Mesenteric fat pad (tissue), 1 donor: ENCODE measurements at places on chromosomes 7 and 10. TPM values are rescaled to one million over a fixed set of nuclear protein-coding genes. Genes with fewer than 3 reads are reported as not detected.

DNA sequence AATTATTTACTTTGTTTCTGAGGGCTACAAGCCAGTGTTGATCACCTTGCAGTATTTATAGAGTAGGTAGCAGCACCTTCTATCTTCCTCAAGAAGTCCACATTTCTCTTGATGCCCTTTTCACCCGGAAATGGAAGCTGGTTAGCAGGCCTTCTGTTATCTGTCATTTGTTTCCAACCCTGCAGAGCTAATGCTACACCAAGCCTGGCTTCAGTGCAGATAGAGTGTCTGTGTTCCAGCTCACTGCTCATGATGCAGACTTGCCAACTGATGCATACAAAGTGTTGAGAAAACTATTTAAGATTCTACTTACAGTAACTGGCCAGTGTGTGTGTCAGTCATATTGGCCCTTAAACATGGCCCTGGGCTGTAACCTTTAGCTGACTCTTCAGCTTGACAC lies 301.0 kb downstream of the LHFPL3 start:
- DNase-seq, result no peak

DNA sequence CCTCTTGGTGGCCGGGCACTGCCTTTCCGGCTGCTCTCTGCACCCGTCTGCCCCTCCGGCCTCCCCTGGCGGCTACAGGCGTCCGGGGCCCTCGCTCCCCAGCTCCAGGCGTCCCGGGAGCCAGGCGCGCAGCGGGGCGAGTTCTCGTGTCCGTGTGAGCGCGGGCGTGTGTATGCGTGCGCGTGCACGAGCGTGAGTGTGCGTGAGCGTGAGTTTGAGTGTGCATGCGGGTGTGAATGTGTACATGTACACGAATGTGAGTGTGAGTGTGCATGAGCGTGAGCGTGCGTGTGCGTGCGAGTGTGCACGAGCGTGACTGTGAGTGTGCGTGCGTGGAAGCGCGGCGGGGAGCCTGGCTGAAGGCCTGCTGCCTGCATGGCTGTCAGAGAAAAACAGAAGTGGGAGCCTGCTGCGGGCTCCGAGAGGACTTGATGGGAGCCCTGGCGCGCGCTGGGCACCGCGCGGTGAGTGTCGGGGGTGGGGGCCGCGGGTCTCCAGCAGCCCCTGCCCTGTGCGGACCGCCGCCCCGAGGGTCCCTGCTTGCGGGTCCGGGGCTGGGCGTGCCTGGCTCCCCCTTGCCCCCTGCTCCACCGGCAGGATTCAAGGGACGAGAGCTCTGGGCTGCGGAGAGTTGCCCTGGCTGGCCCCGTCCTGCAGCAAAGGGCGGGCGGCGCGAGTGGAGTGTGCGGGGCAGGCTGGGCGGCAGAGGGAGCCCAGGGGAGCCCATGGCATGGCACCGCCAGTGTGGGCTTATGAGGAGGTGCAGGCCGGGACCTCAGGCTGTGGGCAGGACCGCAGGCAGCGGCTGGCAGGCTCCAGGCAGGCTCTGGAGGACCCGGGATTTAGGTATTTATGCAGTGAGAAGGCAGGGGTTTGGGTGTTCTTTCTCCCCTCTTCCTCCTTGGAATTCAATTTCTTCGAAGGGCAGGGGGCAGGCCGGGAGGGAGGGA lies 75.8 kb upstream of the EN2 start:
- no peak for DNase-seq

GRCh38 chr7:54946271-54946670 lies 72.5 kb upstream of the EGFR start:
- DNase-seq, result no peak

- no peak for DNase-seq
These were observed 97.9 kb downstream of the LHPP start for GRCh38 chr10:124559372-124560132.

DNA sequence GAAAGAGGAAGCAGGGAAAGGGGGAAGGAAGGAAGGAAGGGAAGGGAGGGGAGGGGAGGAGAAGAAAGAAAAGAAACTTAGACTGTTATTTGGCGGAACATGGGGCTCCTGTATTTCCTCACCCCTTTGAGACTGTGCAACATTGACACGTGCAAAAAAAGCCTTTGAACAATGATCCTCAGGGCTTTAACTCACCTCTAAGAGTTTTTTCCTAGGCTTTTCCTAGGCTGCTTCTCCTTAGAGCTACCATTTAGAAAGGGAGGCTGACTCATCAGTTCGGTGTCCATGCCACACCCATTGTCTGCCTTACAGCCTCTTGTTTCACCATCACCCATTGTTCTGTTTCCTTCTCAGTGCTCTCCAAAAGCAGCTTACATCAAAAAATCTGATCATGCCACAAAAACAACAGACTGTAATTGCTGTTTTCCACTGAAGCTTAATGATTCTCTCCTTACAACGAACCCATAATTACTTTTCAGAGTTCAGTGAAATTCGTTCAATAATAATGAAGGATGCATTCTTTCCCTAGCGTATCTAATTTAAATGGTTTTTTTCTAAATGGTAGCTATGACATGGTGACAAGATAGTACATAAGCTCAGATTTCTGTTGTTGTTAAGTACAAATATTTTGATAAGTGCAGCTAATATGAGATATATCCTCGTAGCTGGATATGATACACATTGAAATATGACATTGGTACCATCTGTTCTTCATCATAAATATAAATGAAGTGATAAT lies 90.8 kb downstream of the PRLHR start:
- DNase-seq, result no peak

DNA sequence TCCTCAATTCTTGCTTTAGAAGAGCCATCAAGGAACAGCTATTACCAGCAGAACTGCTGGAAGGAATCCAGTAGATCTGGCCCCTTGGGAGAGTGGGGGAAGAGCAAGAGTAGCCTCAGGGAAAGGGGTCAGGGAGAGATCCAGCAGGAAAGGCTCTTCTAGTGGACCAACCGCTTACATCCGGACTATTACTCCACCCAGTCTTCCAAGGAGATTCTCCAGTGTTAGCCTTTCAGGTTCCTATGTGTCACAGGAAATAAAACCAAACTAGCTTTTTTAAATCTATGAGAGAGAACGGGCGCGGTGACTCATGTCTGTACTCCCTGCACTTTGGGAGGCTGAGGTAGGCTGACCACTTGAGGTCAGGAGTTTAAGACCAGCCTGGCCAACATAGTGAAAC lies 34.3 kb downstream of the TET1 start:
- no peak for DNase-seq

DNA sequence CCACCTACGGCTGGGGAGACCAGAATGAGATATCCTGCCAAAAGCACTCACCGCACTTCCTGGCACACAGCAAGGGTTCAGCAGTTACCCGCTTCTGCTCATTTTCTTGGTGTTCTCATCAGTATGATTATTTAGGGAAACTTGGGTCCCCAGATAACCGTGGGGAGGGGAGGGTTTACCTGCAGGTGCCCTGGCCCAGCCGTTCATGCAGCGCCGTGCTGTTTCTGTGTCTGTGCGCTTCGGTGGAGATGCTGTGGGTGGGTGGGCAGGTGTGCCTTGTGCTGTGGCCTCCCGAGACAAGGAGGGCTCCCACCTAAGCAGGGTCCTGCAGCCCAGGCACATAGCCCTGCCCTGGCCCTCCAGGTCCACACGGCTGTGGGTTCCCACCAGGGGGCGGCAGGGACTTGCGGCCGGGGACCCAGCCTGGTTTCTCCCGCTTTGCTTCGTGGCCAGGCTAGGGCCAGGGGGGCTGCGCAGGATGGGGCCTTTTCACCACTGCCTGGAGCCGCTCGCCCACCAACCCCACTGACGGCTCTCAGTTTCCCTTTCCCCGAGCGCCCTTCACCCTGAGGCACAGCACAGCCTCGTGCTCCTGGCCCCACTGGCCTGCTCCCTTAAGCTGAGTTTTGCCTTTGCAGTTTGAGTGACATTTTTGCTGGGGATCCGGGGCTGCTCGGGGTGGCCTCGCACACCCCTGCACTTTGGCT lies 78.5 kb downstream of the LHPP start:
- DNase-seq, result no peak

GRCh38 chr7:51444936-51445335 lies 128.3 kb upstream of the COBL start:
- no peak for DNase-seq

DNA sequence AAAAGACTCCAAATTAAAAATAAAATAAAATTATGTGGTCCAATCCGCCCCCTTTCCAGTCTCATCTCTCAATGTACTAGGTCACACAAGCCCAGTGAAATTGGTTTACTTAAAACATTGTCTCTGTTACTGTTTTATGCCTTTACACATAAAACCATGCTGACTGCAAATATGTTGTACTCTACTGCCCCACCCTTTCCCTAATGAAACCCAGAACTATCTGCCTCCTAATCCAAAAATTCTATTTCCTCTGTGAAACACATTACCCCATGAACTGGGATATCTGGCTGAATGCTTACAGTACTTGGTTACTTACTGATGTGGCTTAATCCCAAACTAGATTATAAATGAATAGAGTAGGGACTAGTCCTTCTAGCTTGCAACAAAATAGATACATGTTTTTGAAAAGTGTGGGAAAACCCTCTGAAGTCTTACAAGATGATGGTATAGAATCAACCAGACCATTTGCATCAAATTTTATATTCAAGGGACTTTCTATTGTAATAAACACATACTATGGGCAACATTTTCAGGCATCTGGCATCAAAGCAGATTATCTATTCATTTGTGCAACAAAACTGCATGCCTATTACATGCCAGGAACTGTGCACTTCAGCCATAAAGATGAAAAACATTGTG lies 10.0 kb upstream of the KMT2E start:
- DNase-seq, result no peak

DNA sequence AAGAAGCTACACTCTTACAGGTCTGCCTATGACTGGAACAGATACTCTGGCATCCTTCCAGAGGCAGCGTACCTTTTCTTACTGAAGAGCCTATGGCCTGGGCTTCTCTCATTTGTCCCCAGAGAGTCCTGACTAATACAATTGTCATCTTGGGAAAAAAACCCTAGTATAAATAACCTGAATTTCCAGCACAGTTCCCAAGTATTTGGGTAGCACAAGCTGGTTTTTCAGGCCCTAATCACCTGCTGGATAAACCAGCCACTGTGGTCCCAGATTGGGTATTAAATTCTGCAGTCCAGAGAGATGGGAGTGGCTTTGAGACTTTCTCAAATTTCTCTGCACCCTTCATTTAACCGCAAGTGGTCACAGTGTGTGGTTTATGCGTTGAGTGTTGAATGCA lies 186.8 kb upstream of the NEBL start:
- DNase-seq, result no peak

- no peak for DNase-seq
These were observed 46.9 kb downstream of the EGFR start for GRCh38 chr7:55065511-55066229.

DNA sequence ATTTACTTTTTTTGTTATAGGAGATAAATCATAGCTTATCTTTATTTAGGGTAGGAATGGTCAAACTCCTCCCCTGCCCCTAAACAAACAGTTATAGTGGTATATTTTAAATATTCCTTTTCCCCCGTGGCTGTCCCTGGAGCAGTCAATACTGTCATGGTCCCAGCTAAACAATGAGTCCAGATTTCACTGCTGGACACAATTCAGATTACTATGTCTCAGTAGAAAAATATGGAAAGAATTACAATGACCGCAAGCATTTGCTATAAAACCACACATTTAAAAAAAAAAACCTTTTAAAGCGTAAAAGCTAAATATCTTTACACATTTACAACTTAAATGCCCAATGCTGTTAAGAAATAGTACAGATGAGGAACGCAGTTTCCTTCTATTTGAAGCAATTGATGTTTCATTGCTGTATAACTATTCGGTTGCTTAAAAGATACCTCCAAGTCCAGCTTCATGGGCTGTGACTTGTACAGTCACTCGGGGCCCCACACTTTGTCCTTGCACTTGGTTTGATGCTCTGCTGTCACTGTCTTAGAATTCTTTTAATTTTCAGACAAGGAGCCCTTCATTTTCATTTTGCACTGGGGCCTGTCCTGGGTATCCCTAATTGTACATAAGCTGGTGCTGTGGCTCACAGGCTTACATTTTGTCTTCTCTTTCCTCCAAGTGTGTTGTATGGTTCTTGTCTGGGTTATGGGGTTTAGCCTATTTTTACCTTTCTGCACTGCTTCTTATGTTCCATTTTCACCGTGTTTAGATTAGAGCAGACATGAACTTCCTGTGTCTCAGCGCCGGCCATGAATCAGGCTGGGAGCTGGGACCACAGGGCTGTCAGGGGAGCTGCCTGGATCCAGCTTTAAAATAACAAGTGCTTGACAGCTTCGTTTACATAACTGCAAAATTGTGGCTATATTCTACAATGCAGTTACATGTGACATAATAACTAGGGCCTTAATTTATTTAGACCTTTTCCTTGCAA lies 530.2 kb upstream of the FZD8 start:
- no peak for DNase-seq

- DNase-seq, result no peak
These were observed 22.7 kb upstream of the TM9SF3 start for GRCh38 chr10:96609510-96609909.

The METTL27 gene
- total RNA-seq, result 1.7 TPM

The RASSF4 gene
- 122 TPM for total RNA-seq

The KCNIP2 gene
- total RNA-seq, result 151 TPM
